ENCODE measurements at places on chromosomes 7 and 10.

GRCh38 chr10:15764892-15765454 lies 45.3 kb upstream of the ITGA8 start:
- no peak for DNase-seq

- DNase-seq, result no peak
Observed at GRCh38 chr10:34074051-34074450, 739.6 kb upstream of the NRP1 start.

- DNase-seq, result no peak
Observed at GRCh38 chr7:100510437-100511239, 26.9 kb downstream of the NYAP1 start.

DNA sequence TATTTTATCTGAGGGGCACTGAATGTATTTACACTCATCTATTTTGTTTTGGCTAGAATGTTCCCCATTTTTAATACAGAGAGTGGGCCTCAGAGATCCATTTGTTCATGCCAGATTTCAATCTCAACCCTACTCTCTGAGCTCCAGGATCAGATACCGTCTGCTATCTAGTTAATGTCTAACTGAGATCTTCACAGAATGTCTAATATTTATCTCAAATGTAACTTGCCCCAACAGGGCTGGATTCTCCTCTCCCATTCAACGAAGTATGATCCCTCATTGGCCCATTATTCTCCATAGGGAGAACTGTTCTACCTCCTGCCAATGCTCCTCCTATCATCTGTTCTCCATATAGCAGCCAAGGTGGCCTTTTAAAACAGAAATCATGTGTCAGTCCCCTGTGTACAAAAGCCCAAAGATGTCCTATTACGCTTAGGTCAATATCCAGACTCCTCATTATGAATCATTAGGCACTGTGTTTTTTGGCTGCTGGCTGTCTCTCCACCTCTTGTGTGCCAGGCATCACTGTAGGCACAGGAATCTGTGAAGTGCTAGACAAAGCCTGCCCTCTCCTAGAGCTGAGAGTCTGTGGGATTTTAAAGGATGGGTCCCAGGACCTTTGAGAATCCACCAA lies 169.3 kb upstream of the AGK start:
- no peak for DNase-seq

- DNase-seq, result no peak
Observed at GRCh38 chr7:1693991-1694524, 24.0 kb downstream of the ELFN1 start.

DNA sequence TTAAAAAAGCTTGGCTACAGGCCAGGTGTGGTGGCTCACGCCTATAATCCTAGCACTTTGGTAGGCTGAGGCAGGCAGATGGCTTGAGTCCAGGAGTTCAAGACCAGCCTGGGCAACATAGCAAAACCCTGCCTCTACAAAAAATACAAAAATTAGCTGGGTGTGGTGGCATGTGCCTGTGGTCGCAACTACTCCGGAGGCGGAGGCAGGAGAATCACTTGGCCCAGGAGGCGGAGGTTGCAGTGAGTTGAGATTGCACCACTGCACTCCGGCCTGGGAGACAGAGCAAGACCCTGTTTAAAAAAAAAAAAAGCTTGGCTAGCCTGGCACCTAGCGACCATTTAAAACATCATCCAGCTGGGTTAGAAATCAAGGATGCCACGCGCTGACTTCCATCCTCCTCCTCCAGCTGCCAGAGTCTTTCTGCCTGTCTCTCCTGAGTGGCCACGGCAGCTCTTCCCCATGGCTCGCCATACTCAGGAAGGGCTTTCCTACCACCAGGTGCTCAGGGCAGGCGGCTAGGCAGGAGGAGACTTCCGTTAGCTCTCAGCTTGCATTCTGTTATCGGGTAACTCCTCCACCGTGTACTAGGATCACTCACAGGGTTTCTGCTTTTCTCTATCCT lies 45.0 kb downstream of the DENND2A start:
- no peak for DNase-seq

- no peak for DNase-seq
Observed at GRCh38 chr7:151246102-151246850, 2.2 kb downstream of the SMARCD3 start.

GRCh38 chr7:27156508-27156898 lies at the start of gene HOXA7:
TSS of gene HOXA7 (minus strand) at chr7:27156675. CDS start at chr7:27156545, 130 bp downstream.
- no peak for DNase-seq

GRCh38 chr10:121185816-121186455 lies 334.8 kb downstream of the WDR11 start:
- DNase-seq, result no peak

- no peak for DNase-seq
Observed at GRCh38 chr7:142459551-142459963, 201.7 kb upstream of the PRSS58 start.

DNA sequence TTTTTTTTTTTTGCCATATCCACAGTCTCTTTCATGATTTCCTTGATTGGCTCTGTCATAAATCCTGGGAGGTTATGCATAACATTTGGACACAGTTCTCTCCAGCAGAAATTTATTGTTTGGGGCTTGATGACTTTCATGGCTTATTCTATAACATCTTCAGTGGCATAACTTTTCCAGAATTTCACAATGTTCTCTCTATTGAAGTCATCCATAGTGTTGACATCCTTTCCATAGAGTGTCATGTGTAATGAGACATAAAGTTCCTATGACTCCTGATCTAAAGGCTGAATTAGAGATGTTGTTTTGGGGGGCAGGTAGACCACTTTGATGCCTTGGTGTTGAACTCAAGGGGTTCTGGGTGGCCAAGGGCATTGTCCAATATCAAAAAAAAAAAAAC lies 36.7 kb upstream of the STK17A start:
- DNase-seq, result no peak

- DNase-seq, result no peak
Observed at GRCh38 chr10:13822490-13822889, 235.7 kb downstream of the PRPF18 start.

DNA sequence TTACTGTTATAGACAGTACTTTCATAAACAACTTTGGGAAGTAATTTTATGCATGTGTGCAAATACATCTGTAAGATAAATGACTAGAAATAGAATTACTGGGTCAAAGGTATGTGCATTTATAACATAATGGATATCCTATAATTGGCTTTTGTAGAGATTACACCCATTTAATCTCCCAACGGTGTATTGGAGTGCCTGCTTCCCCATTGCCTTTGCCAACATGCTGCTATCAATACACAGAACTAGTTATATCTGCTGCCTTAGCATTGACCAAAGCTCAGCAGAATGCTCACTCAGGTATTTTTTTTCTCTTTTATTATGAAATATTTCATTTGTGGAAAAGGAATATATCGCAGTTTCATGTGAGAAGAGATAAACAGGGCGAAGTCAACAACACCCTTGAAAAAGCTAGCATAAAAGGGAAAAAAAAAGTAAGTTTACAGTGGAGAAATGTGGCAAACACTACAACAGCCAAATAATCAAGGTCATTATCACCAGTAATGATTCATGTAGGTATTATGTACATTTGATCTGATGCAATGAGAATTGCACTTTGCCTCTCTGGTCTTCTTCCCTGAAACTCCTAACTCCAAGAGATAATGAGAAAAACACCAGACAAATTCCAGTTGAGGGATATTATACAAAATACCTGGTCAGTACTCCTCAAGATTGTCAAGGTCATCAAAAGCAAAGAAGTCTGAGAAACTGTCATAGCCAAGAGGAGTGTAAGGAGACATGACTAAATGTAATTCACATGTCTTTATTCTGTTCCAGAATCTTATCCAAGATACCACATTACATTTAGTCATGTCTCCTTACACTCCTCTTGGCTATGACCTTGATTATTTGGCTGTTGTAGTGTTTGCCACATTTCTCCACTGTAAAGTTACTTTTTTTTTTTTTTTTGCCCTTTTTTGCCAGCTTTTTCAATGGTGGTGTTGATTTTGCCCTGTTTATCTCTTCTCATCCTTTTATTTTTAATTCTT lies 36.8 kb downstream of the MARCHF5 start:
- no peak for DNase-seq

GRCh38 chr7:157856873-157857577 lies 520.2 kb downstream of the DNAJB6 start:
- no peak for DNase-seq

DNA sequence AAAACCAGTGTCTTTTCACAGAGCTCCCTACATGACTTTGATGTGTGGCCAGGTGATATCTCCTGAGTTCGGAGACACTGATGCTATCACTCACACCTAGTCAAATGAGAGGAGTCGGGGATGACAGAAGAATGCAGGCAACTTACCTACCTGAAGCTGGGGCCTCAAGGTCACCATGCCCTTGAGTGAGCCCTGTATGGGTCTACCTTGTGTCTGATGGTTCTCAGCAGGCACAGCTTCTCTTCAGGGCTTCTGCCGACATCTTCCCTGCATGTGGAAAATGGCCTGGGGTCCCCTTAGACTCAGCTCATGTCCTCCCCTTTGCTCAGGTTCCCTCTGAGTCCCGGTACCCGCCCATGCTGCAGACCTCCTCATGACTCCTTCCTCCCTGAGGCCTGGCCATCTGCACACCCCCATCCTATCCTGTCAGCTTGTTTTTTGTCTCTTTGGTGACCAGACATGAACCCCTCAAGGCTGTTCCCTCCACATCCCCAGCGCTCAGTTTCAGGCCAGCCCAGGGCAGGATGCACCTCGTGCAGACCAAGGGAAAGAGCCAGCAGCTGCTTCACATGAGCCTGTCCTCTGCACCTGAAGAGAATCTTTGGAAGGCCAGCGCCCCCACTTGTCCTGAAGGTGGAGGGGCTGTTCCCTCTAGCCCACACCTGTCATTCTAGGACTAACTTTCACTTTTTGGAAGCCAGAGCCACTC lies 74.6 kb upstream of the GDF10 start:
- no peak for DNase-seq

- no peak for DNase-seq
Observed at GRCh38 chr10:122495406-122496340, 34.3 kb downstream of the HTRA1 start.

- DNase-seq, result no peak
Observed at GRCh38 chr7:137592232-137592896, 248.8 kb upstream of the PTN start.

DNA sequence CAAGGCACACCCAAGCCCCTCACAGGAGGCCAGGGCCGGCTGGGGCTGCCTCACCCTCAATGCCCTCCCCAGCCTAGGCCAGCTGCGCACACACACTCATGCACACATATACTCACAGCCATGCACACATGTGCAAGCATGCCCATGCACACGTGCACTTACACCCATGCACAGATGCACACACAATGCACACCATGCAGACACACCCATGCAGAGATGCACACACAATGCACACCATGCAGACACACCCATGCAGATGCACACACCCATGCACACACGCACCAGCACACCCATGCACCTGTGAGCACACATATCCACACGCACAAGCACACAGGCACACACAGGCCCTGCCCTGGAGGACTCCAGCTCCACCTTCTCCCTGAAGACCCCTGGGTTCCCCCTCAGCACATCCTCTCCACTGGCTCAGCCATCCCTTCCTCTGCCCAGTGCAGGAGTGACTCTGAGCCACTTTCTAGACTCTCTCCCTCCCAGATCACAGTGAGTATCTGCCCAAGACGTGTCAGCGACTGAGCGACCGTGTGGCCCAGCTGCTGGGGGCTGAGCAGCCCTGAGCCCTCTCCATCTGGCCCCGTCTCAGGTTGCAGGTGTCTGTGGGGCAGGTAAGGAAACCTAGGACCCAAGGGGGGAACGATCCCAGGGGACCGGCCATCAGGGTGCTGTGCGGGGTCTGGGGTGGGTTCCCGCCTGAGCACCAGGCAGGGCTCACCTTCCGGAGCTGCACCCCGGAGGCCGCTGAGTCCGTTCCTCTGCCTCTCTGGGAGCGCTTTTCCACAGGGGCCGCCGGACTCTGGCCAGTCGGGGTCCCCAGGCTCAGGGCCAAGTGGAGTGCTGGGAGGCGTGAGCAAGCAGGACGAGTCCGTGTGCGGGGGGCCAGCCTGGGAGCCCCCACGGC lies 25.8 kb downstream of the AP5Z1 start:
- DNase-seq, result no peak

GRCh38 chr7:111137296-111138192 lies 46.6 kb downstream of the LRRN3 start:
- DNase-seq, result no peak

GRCh38 chr10:97701438-97702069 lies 12.0 kb upstream of the MARVELD1 start:
- DNase-seq, result no peak

DNA sequence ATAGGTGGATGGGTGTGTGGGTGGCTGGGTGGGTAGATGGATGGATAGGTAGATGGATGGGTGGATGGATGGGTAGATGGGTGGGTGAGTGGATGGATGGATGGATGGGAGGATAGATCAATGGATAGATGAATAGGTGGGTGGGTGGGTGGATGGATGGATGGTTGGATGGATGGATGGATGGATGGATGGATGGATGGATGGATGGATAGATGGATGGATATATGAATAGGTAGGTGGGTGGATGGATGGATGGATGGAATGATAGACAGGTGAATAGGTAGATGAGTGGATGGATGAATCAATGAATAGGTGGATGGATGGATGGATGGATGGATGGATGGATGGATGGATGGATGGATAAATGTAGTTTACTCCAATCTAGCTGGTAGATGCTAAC lies 52.7 kb downstream of the FRMPD2 start:
- no peak for DNase-seq

DNA sequence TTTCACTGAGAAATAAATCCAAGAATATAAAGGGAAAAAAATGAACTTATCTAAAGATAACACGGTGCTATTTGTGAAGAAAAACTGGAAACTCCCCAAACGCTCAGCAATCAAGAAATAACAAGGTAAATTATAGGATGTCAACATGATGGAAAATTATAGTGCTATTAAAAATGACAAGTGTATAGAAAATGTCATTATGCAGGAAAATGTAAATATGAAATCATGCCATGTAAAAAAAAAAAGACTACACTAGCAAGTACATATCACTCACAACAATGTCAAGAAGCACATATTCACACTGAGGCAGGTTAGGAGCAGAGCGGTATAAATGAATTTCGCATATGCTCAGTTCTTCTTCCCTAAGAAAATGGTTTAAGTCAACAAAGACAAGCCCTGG lies 27.7 kb downstream of the KLRG2 start:
- DNase-seq, result no peak

DNA sequence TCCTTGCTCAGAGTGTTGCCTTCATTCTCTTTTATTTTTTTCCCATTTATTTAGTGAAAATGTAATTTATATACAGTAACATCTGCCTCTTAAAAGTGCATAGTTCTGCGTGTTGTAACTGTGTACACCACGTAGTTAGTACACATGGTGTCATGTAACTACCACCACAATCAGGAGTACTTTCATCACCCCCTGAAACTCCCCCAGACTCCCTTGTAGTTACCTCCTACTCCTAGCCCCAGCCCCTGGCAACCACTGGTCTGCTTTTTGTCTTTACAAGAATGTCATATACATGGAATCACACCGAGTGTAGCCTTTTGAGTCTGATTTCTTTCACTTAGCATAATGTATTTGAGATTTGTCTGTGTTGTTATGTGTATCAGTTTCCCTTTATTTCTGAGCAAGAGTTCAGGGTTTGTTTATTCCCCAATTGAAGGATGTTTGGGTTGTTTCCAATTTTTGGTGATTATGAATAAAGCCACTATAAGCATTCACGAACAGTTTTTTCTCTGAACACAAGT lies 50.6 kb downstream of the GRK5 start:
- DNase-seq, result no peak

GRCh38 chr7:17041324-17041723 lies 159.5 kb upstream of the AGR3 start:
- DNase-seq, result no peak

Data from stimulated activated CD8-positive, alpha-beta memory T cell treated with anti-CD3 and anti-CD28 coated beads, Interleukin-15, amount 100 ng/mL, for 24 hours (primary cell).